Stimulated activated CD4-positive, alpha-beta T cell treated with anti-CD3 and anti-CD28 coated beads, Interleukin-4, amount 100 ng/mL, for 24 hours (primary cell): ENCODE measurements at places on chromosomes 13 and 19.

DNA sequence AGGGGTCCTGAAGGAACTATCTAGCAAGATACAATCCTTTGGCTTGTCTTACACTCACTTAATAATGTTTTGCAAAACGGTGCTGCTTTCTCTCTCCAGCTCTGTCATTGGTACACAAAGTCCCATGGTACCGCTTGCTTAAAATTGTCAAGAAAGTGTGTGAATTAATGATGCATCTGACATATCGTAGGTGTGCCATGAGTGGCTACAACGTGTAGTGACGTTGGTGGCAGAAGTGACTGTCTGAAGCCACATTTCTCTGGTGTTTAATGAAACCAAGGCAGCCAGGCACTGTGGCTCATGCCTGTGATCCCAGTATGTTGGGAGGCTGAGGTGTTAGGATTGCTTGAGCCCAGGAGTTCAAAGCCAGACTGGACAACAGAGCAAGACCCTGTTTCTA lies 2.6 kb downstream of the HSH2D start:
- DNase-seq: no peak

- DNase-seq: no peak
Measured at GRCh38 chr13:112980434-112980833, 11.4 kb downstream of the MCF2L start.

GRCh38 chr19:46409191-46409590 lies 4.2 kb downstream of the CCDC8 start:
- DNase-seq: no peak

DNA sequence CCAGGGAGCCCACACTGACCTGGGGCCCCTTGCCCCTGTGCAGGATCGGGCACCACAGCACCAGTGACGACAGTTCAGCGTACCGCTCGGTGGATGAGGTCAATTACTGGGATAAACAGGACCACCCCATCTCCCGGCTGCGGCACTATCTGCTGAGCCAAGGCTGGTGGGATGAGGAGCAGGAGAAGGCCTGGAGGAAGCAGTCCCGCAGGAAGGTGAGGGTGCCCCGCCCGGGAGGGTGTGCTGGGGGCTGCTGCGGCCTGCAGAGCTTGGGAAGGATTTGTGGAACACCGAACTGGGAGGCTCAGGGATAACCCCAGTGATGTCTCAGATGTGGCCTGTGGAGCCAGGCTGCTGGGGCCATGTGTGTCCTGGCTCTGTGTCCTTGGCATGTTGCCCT lies 4.2 kb downstream of the B3GNT8 start:
- no peak for DNase-seq

- DNase-seq: no peak
Measured at GRCh38 chr13:44967704-44968433, 21.4 kb downstream of the NUFIP1 start.

DNA sequence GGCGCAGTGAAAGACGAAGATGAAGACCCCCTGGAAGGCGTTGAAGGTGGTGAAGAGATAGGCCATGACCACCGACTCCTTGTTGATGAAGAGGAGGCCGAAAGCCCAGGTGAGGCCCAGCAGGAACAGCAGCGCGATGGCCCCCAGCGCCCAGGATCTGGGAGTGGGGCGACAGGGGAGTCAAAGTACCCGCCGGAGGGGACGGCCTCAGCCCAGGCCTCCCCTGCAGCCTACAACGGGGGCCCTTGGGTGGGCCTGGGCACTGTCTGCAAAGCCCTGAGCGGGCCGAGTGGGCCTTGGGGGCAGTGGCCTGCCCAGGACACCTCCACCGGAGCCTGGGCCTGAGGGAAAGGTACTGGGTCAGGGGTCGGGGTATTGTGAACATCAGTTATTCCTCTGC lies 19.0 kb upstream of the ASF1B start:
- DNase-seq: no peak

DNA sequence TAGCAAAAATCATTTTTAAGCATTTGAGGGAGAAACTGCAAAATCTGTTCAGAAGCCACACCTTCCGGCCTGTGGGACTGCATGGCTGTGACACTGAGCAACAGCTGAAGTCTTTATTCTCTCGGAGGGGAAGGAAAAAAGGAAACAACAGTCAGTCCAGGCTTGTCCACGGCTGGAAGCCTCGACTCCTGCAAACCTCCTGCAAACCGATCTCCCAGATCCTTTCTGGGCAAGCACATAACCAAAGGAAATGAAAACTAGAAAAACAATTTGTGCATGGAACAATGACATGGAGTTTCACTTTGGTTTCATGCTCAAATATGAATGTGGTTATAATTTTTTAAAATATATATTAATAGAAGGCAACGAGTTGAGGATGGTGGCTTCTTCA lies 1.0 kb downstream of the COL4A1 start:
- no peak for DNase-seq

GRCh38 chr13:25836574-25837336 lies 215.1 kb downstream of the SHISA2 start:
- no peak for DNase-seq

GRCh38 chr19:9528757-9529336 lies 9.6 kb downstream of the ZNF426 start:
- no peak for DNase-seq

- peak; percentile 44 for DNase-seq
Measured at GRCh38 chr19:658916-659839, 3.8 kb downstream of the RNF126 start.

DNA sequence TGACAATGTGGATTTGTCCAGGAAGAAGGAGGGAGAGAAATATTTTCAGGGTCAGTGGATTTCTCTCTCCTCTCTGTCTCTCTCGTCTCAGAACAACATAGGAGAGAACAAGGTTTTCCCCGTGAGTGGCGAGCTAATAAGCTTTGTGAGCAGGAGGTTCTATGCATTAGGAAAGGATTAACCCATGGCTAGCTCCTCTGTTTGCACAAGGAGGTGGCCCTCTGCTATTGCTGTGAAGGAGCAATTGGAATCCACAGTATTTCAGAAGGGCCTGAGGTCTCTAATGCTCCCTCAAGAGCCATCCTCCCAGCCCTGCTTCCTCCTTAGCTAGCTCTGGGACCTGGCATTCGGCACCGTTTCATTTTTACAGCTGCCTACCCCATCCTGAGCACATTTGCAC lies 288.9 kb upstream of the MAB21L1 start:
- no peak for DNase-seq

- peak; percentile 57 for DNase-seq
Measured at GRCh38 chr13:98576963-98577835, at the start of gene STK24. STK24 (minus strand) TSS chr13:98577107; CDS start chr13:98576786, 321 bp downstream.

DNA sequence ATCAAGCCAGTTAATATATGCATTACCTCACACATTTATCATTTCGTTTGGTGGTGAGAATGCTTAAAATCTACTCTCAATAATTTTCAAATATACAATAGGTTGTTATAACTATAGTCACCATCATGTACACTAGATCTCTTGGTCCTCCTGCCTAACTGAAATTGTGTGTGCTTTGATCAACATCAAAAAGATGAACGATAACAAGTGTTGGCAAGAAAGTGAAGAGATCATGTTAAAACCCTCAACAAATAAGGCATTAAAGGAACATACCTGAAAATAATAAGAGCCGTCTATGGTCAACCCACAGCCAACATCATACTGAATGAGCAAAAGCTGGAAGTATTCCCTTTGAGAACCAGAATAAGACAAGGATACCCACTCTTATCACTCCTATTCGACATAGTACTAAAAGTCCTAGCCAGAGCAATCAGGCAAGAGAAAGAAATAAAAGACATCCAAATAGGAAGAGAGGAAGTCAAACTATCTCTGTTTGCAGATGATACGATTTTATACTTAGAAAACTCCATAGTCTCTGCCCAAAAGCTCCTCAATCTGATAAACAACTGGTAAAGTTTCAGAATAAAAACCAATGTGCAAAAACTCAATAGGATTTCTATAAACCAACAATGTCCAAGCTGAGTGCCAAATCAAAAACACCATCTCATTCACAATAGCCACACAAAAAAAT lies 27.9 kb upstream of the OR10H1 start:
- no peak for DNase-seq

DNA sequence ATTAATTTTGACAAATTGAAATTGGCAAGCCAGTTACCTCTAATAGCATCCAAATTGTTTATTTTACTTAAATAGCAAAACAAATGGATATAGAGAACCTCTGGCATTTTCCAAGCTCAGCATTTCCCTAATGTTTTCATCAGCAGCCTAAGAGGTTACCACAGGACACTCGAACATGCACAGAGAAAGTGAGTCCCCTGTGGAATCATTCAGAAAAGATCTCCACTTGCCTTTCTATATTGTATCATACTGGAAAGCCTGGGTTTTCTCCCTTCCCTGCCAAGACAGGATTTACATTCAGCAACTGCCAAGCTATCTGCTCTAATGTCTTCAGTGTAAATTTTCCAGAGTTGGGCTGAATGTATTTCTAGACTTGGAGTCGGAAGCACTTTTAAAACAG lies 188.9 kb downstream of the KCTD12 start:
- no peak for DNase-seq

- peak; percentile 48 for DNase-seq
Measured at GRCh38 chr19:41545547-41545946, 30.4 kb upstream of the CEACAM21 start.

DNA sequence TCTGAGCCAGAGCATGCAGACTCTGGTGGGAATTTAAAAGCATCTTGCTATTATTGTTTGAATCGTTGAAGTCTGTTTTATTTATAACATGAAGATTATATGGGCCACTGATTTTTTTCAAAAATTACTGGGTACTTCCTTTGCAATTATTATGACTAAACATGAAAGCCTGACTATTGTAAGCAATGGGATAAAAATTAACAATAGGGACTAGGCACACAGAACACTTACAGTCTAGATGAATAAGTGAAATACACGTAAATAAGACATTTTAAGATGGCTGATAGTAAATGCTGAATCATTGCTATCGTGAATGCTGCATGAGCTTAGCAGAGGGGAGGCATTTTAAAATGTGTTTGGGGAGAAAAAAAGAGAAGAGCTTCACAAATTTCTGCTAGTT lies 81.0 kb upstream of the MAB21L1 start:
- DNase-seq: no peak

DNA sequence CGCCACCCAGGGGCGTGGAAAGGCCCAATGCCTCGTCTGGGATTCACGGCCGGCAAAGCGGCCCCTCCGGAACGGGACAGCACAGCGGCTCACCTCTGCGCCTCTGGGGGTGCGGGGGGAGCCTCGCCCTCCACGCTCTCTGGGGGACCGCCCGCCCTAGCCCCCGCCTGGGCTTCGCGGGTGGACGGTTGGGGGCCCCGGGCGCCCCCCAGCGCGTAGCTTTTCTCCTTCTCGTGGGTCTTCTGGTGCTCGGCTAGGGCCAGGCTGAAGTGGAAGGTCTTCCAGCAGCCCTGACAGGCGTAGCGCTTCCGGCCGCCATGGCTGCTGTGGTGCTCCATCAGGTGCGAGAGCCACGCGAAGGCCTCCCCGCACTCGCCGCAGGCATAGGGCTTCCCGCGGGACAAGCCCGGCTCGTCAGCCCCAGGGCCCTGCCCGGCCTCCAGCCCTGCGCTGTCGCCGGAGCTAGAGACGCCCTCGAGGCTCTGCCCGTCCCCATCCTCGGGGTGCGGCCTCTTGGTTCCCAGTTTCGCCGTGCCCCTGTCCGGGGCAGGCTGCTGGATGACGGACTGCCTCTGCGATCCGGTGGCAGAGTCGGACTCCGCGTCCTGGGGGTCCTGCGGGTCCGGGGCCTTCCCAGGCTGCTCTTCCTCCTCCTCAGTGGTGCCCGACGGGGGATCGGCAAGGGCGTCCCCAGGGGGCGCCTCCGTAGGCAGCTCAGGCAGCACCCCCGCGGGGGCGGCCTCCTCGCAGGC lies 13.3 kb downstream of the ZSCAN18 start:
- DNase-seq: no peak

GRCh38 chr19:14795078-14795721 lies 16.8 kb upstream of the ADGRE2 start:
- DNase-seq: no peak

DNA sequence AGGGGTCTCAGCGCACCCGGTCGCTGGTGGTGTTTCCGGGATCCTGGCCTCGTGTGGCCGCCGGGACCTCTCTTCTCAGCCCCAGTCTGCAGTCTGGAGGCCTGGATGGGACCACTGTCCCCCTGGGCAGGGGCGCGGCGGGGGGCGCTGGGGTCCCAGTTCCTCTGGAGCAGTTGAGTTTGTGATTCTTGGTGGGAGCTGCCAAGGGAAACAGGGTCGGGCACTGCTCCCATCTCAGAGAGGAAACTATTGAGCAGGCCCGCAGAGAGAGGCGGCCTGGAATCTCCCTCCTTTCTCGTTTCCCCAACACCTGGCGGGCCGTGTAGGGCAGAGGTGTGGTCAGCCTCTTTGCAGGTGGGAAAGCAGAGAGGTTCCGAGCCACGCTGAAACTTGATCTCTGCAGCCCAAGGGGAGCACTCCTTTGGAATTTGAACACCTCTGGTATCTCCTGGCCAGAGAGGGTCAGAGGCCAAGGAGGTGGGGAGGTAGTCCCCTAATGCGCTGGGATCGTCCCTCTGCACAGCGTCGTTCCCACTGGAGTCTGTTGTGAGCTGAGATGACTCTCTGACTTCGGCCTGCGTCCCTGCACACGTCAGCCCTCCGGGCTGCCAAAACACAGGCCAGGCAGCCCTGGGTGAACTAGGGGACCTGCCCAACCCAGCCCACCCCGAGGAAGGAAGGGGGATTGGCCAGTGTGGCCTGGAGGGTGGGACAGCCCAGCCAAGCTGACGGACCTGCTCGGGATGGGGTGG lies 741 bp downstream of the PLEKHF1 start:
- no peak for DNase-seq

GRCh38 chr13:65650321-65650720 lies 1579.8 kb downstream of the PCDH9 start:
- no peak for DNase-seq

GRCh38 chr13:91238036-91238435 lies 109.5 kb upstream of the MIR17HG start:
- DNase-seq: no peak

DNA sequence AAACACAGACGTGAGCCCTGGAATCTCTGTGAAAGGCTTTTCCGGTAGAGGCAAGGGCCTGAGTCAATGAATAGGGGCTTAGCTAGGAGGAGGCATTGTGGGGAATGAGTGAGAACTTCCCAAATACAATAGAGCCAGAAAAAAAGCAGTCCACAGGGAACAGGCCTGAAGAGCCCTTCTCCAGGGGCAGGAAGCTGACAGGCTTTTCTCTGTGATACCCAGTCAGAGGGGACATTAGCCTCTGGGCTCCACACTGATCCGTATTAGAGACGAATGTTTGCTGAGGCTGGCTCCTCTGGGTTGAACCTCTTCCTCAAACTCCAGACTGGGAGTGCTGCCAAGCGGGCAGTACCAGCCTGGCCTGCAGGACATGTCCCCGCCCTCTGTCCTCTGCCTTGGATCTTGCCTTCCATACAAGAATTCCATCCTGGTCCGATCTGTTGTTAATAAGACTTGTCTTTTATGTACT lies 2.3 kb downstream of the DHRS12 start:
- DNase-seq: no peak

GRCh38 chr19:8208922-8209461 lies at the start of gene CERS4:
CERS4 (plus strand) TSS chr19:8209370; CDS start chr19:8251077, 41,707 bp downstream.
- DNase-seq: peak; percentile 74

DNA sequence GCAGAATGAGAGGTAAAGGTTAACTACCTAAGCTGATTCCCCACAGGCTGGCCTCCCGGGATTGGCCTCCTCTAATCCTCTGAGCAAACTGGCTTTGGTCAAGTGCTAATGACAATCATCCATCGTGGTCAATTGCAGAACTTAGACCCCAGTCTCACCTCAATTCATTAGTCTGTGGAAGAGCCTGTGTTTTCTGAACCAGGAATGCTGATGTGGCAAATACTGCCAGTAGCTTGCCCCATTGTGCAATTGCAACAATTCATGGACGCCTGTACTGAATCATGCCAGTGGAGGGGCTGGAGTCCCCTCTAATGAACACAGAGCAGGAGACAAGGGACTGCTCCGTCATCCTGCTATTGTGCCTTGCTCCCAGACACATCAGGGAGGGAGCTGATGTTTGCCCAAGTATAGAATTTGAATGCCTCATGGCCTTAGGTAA lies 1256.5 kb downstream of the EFNB2 start:
- DNase-seq: no peak

GRCh38 chr13:42039946-42040729 lies 8.3 kb upstream of the DGKH start:
- DNase-seq: peak; percentile 83
